Mesothelial cell of epicardium (in vitro differentiated cells): ENCODE measurements at places on chromosomes 5 and 9. TPM values are rescaled to one million over a fixed set of nuclear protein-coding genes. Genes with fewer than 3 reads are reported as not detected.

GRCh38 chr5:174724484-174725260, at the start of gene MSX2:
Gene MSX2, plus strand, starts transcription at chr5:174724582. Its CDS starts 78 bp downstream, at chr5:174724660.
- H3K27me3 ChIP-seq: peaks cover 3% of the 10 kb centered on the region
- DNase-seq: peak; percentile 89
- H3K36me3 ChIP-seq: peaks cover 3% of the 10 kb centered on the region
- peaks cover 77% of the 10 kb centered on the region for H3K4me1 ChIP-seq
- peak within 1 kb of the TSS; percentile 92 for H3K4me3 ChIP-seq
- peak within 1 kb of the TSS; percentile 95 for H3K27ac ChIP-seq

DNA sequence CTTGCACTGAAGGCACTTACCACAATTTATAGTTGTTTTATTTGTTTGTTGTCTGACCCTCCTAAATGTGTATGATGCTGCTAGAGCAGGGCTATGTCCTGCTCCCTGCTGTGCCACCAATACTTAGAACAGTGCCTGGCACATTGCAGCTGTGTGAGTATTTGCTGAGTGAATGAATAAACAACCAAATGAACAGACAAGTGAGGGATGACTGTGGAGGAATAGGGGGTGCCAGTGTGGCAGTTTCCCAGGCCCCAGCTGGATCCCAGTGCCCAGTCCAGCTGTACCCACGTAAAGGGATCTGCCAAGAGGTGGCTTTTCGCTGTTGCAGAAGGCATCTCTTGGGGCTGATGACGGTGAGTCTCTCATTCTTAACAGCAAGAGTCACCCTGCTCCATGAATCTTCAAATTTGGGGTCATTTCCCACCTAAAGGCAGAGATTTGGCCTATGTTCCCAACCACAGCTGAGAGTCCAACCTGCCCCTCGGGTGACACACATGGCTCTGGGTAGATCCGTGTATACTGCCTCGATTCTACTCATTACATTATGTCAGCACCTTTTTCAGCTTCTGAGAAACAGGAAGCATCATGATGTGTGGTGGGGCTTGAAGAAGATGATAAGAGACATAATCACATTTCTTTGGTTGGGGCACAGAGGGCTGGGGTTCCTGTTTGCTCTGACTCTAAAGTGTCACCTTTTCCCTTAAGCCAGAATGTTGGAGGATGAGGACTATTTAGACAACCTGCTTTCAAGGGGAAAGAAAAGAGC, 14.3 kb downstream of the IL5 start:
- no peaks in the 10 kb centered on the region for H3K36me3 ChIP-seq
- H3K4me3 ChIP-seq: no peak overlapping the region
- no peak overlapping the region for H3K27ac ChIP-seq
- H3K4me1 ChIP-seq: no peaks in the 10 kb centered on the region

- H3K4me1 ChIP-seq: peaks cover 4% of the 10 kb centered on the region
- H3K36me3 ChIP-seq: no peaks in the 10 kb centered on the region
- DNase-seq: no peak
- no peak overlapping the region for H3K4me3 ChIP-seq
- no peak overlapping the region for H3K27ac ChIP-seq
Observed at GRCh38 chr5:124527220-124527991, 219.0 kb downstream of the ZNF608 start.

DNA sequence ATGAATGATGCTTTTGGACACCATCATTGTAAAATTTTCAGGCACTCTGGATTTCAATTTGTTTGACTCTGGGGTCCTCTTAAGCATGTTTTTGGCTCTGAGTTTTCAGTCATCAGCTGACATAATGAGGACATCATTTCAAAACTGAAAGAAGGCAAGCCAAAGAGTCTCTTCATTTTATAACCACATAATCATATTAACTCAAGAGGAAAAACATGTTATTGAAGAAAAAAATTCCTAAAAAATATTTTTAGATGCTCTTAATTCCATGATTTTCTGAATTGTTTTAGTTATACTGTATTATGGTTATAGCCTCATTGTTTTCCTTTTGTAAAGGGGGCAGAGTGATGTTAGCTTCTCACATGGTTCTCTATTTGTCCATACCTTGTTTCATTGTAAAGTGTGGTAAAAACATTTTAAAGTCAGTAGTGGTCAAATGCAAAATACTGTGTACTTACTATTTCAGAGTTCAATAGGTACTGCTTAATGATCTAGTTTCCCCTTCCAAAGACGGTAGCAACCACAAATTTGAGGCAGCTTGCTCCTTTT, 472.1 kb downstream of the DMRT2 start:
- no peaks in the 10 kb centered on the region for H3K36me3 ChIP-seq
- DNase-seq: no peak
- no peaks in the 10 kb centered on the region for H3K4me1 ChIP-seq
- H3K4me3 ChIP-seq: no peak overlapping the region
- H3K27ac ChIP-seq: no peak overlapping the region

- H3K4me1 ChIP-seq: peaks cover 22% of the 10 kb centered on the region
- no peak for DNase-seq
- H3K27me3 ChIP-seq: peaks cover 14% of the 10 kb centered on the region
- peaks cover 2% of the 10 kb centered on the region for H3K36me3 ChIP-seq
Observed at GRCh38 chr9:99000476-99001395, 57.0 kb downstream of the COL15A1 start.

DNA sequence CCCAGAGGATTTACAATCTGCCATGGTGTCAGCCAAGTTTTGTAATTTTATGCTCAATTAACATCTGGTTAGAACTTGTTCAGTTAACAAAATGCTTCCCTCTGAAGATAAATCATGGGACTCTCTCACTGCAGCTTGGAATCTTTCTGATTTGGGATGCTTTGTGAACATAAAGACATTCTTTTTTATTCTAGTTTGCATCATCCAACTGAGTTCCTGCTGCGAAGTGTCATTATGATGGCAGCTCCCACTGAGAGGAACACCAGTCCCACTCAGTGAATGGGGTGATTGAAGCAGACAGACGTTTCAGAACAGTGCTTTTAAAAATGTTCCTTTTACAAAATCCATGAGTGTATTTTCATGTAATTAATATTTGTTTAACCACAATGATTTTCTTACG, 863.8 kb downstream of the TLE4 start:
- no peaks in the 10 kb centered on the region for H3K36me3 ChIP-seq
- no peak overlapping the region for H3K27ac ChIP-seq
- peaks cover 5% of the 10 kb centered on the region for H3K4me1 ChIP-seq
- no peak overlapping the region for H3K4me3 ChIP-seq
- no peaks in the 10 kb centered on the region for H3K27me3 ChIP-seq

GRCh38 chr5:179553006-179553405, 2.7 kb downstream of the RUFY1 start:
- H3K4me3 ChIP-seq: no peak overlapping the region
- H3K27me3 ChIP-seq: no peaks in the 10 kb centered on the region
- peaks cover 7% of the 10 kb centered on the region for H3K36me3 ChIP-seq
- H3K4me1 ChIP-seq: peaks cover 20% of the 10 kb centered on the region
- DNase-seq: no peak

The PROB1 gene
- total RNA-seq: 1.4 to 1.6 TPM (median 1.5 TPM) in 3 replicates

The SPOCK1 gene
- 5.0 to 6.6 TPM (median 6.4 TPM) in 3 replicates for total RNA-seq

The ADAMTS6 gene
- 17.3 to 20.6 TPM (median 17.7 TPM) in 3 replicates for total RNA-seq
